ENCODE measurements at places on chromosomes 5 and 9.

DNA sequence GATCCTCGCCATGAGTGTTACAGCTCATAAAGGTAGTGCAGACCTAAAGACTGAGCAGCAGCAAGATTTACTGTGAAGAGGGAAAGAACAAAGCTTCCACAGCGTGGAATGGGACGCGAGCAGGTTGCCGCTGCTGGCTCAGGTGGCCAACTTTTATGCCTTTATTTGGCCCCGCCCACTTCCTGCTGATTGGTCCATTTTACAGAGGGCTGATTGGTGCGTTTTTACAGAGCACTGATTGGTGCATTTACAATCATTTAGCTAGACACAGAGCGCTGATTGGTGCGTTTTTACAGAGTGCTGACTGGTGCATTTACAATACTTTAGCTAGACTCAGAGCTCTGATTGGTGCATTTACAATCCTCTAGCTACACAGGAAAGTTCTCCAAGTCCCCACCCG, 13.9 kb downstream of the PLK2 start:
- no peak for DNase-seq

DNA sequence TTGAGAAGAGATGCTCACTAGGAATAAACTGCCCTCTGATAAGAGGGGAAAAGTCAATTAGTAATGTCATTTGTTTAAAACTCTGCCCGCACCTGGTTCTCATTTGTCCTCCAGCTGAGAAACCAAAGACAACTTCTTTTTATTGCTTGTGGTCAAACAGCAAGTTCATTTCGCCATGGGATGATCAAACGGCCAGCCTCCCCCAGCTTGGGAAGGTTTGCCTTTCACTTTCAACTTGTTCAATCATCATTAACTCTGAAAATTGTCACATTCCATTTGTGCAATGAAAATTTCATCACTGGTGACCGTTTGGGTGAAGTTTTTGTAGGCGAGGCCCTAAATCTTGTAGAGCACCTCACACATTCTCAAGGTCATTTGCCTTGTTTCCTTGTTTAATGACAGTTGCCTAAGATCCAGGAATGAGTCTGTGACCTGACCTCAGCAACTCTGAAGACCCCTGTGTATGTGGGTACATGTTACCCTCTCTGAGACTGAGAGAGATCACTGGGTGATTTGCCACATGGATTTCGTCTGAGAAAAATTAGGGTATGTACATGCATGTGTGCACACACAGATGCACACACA, 117.7 kb downstream of the MARCHF3 start:
- no peak for DNase-seq

- DNase-seq = no peak
Observed at GRCh38 chr9:82930116-82930515, 132.8 kb downstream of the RASEF start.

- DNase-seq = no peak
Observed at GRCh38 chr5:66551945-66552344, 44.2 kb upstream of the MAST4 start.

DNA sequence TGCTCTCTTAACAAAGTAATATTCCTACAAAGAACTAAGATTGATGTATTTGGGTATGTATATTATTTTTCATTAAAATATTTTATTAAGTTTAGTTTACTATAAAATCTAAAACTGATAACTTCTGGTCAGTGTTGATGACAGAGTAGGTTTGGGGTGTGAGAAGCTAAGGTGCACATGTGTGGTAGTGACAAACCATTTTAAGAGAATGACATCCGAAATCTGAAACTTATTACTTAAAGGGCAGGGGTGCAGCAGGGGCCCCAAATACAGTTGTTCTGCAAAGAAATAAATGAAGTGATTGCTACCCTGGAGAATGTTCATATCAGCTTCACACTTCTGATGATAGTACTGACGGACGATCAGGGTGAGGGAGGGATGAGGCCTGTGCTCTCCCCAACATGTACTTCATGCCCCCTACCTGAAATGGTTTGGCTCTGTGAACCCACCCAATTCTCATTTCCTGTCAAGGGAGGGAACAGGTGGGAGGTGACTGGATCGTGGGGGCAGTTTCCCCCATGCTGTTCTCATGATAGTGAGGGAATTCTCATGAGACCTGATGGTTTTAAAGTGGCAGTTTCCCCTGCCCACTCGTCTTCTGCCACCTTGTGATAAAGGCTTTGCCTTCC, 125.3 kb upstream of the RFX3 start:
- no peak for DNase-seq

DNA sequence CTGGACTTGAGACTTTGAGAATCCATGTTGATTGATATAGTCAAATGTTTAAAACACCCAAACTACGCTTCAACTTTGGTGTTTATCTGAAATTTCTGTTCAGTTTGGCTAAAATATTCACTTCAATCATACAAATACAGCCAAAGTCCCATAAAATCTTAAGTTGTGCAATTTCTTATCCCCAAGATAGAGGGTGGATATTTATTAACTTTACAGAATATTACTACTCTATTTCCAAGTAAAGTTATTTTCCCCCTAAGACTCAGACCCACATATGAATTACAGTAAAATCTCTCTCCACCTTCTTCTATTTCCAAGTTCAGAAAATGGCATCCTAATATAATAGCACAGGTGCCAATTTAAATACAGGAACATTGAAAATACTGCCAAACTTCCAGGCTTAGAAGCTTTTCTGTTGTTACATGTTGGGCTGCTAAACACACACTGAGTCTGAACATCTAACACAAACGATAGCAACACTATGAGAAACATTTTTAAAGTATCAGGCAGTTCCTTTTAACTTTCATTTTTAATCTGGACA, 290.3 kb downstream of the EBF1 start:
- no peak for DNase-seq

- DNase-seq = no peak
Observed at GRCh38 chr5:174617910-174618309, 106.5 kb upstream of the MSX2 start.

GRCh38 chr5:138559937-138560336, 15.3 kb downstream of the HSPA9 start:
- no peak for DNase-seq

DNA sequence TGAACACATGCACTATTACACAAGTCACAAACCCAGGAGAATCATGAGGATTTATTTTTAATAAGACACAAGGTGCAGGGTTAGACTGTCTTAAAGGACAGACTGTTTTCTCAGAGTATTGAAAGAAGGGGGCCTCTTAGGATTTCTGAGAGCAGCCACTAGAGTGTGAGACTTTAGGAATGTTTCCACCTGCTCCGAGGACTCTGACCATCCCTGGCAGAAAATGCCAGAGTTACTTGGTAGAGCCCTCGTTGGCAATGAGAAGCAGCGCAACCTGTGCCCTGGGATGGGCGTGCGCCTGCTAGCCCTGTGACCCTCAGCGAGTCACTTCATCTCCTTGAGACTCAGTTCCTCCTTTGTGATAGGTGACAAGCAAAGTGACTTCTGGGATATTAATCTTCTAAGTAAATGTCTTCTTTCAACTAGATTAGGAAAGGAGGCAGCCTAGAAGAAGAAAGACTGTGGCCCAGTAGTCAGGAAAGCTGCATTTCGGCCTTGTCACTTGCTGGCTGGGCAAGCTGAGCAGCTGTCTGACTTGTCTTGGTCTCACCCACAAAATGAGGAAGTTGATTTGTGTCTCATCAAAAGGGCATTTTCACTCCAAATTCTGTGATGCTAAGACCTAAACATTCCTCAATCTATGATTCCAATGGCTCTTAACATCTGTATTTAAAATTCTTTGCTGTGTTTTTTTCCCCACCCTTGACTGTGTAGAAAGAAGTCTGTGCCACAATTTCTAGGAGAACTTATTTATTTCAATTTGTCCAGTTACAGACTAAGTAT, 60.5 kb downstream of the PTCD2 start:
- no peak for DNase-seq

DNA sequence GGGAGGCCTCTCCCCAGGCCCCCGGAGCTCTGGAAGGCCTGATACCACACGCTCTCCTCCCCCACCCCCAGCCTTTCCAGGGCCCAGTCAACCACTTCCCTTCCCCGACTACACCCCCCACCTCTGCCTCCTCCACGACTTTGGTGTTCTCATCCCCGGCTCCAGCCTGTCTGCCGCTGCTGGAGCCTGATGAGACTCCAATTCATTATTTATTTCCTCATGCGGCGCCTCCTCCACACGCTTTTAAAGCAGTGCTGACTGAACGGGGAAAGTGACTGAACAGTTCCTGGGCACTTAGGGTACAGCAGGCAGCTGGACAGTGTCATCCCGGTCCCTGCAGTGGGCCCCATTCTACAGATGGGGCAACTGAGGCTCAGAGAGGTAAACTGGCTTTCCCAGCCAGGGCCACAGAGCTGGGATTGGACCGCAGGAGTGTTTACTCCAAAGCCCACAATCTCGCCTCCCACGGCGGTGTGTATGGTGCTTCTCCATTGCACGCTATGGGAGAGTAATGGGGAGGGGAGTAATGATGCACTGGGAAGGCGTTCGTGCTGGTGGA, 15.9 kb upstream of the RPL26L1 start:
- no peak for DNase-seq

DNA sequence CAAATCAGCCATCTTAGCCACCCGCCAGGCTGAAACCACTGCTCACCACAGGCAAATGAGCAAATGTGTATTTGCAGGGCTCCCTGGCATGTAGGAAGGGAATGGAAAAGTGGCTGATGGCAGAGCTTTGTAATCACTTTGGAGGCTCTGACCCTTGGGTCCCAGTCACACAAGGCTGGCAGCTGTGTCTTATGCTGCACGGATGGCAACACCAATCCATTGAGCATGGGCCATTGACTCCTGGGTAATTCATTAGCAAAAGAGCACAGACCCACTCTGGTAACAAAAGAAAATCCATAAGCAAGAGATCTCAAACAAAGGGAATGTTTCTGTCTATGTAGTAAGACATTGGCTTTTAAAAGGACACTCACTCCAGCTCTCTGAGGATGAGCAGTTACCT, 57.6 kb downstream of the SPOCK1 start:
- no peak for DNase-seq

DNA sequence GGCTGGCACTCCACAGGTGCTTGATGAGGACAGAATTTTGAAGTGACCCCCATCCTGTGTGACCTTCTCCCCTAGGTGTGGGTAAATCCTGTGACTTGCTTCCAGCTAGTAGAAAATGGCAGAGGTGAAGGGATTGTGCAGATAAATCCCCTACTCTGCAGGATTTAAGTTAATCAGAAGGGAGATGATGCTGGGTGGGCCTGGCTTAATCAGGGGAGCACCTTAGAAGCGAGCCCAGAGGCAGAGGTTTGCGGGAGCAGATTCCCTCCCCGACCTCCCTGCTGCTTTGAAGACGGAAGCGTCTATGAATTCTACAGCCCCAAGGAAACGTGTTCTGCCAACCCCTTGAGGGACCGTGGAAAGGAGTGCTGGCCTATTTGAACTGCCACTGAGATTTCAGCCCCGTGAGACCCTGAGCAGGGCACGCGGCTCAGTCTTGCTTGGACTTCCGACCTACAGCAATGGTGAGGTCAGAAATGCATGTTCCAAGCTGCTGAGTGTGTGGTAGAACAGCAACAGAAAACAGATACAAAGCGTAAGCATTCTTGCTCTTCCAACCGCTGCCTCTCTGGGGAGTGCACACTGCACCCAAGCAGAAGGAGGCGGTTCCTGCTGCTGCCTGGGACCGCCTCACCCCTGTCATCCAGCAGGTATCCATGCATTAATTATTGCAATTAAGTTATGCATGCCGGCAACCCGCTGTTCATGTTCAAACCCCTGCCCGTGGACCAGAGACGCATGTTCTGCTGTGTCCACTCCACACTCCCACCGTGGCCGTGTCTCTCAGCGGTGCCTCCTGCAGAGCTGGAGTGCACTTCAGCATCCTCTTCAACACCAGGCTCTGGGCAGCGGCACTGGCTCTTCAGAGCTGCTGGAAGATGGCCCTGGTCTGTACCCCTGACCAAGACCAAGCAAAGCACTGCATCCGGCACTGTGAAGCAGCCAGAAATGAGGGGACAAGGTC, 54.6 kb upstream of the RXRA start:
- no peak for DNase-seq

DNA sequence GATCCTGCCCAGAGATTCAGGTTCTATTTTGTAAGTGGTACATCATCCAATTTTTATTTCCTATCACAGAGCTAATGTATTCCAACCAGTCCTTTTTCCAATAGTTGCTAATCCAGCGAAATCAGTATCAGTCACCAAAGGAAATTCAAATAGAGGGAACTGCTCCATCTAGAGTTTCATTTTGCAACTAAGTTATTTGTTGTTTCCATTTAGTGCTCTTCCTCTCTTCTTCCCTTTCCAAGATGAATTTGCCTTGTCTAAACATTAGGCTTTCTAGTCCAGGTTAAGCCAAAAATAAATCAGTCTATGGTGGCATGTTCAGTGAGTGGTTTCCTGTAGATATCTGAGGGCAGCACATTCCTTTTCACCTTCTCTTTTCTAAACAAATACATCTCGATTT, 79.8 kb upstream of the SPATA31D4 start:
- no peak for DNase-seq

- peak; percentile 40 for DNase-seq
Observed at GRCh38 chr9:72586388-72587130, 65.2 kb downstream of the TMC1 start.

DNA sequence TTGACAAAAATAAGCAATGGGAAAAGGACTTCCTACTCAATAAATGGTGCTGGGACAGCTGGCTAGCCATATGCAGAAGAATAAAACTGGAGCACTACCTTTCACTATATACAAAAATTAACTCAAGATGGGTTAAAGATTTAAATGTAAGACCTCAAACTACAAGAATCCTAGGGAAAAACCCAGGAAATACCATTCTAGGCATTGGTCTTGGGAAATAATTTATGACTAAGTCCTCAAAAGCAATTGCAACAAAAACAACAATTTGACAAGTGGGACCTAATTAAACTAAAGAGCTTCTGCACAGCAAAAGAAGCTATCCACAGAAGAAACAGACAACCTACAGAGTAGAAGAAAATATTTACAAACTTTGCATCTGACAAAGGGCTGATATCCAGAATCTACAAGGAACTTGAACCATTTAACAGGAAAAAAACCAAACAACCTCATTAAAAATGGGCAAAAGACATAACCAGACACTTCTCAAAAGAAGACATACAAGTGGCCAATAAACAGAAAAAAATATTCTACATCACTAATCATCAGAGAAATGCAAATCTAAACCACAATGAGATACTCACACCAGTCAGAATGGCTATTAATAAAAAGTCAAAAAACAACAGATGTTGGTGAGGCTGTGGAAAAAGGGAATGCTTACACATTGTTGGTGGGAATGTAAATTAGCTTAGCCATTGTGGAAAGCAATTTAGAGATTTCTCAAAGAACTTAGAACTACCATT, 75.2 kb upstream of the CPEB4 start:
- DNase-seq = no peak

DNA sequence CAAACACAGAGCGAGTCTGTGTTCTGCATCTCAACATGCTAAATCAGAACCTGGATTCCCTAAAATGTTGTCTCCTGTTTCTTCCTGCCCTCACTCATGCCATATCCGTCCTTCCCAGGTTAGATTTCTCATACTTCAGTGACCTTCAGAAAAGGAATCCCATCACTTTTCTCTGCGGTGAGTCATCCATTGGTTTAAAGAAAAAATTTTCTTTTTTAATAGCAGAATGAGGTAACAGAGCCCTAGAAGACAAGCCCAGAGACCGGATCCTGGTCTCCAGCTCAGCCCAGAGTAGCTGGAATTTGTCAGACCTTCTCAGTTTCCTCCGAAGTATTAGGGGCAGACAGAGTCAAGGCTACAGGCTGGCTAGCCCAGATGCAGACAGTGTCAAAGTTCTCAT, 143.2 kb upstream of the DMRT1 start:
- DNase-seq = no peak

- DNase-seq = no peak
Observed at GRCh38 chr9:70053864-70054263, 10.2 kb downstream of the MAMDC2 start.

GRCh38 chr5:58410441-58410840, 49.4 kb downstream of the PLK2 start:
- DNase-seq = no peak

Data from NK-92 treated with Interleukin-12 subunit alpha and Interleukin-12 subunit beta, amount 100 ng/mL, for 24 hours (cell line).